Stimulated activated CD4-positive, alpha-beta T cell treated with anti-CD3 and anti-CD28 coated beads, Interleukin-15, amount 100 ng/mL, for 1 hour (primary cell): ENCODE measurements at places on chromosomes 4 and X.

GRCh38 chr4:74967324-74967723, 34.4 kb downstream of the PARM1 start:
- DNase-seq: no peak

DNA sequence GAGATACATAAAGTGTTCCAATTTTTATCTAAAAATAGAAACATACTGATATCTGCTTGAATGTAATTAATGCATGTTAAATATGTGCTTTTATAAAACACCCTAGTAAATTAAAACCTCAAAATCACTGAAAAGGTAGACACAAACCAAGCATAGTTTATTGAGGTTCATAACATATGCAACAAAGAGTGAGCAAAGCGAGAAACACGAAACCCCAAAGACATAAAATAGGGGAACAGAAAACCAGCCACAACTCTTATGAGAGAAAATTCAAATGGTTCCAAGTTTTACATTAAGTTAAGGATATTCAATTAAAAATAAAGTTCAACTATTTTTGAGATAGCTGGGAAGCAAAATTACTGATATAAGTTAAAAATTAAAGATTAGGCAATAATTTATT, 336.4 kb upstream of the AGA start:
- DNase-seq: no peak

DNA sequence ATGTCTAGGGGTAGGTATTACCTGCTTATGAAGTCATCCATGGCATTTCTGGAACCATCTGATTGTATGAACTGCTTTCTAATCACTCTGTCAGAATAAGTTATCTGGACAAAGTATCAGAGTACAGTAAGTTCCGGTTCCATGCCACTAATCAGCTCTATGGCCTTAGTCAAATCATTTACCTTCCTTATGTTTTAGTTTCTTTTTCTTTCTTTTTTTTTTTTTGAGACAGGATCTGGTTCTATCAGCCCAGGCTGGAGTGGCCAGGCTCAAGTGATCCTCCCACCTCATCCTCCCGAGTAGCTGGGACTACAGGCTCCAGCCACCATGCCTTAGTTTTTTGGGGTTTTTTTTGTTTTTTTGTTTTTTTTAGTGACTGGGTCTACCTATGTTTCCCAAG, 11.5 kb downstream of the XIAP start:
- no peak for DNase-seq

- no peak for DNase-seq
Measured at GRCh38 chr4:186827534-186827897, 103.9 kb upstream of the FAT1 start.

GRCh38 chr4:13212936-13213335, 271.2 kb downstream of the RAB28 start:
- no peak for DNase-seq

- no peak for DNase-seq
Measured at GRCh38 chrX:19758539-19758938, 128.9 kb downstream of the SH3KBP1 start.

GRCh38 chr4:83581411-83582288, 45.7 kb downstream of the GPAT3 start:
- no peak for DNase-seq

DNA sequence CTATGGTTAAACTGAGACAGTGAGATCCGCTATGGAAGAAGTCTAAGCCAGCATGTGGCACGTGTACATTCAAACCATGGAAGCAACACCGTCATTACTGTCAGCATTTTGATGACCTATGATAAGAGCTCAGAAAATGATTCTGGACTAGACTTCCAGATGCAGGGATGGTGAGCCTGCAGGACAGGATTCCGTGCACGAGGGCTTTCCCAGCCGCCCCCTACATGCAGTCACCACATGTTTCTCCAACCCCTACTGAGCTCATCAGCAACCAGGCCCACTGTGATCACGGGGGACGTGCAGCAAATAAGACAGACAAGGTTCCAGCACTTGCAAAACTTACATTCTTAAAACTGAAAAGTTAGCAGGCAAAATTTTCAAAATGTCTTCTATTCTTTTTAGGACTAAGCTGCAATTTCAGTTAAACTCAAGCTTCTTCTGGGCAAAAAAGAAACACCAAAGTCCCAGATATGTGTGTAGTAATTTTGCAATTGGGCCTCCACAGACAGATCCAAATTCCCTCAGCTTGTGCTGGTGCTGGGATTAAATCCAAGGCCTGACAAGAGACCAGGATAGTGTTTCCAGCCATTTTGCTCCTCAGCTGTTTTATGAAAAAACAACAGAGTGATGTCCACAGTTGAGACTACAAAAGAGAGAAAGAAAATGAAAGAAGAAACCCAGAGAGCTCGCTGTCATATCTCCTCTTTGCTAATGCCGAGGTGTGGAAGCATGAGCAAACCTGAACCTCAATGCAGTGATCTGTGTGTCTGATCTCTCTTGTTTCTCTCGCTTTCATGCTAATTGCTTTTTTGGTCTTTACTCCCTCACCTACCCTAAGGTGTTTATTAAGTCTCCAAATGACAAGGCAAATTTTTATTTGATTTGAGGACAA, 118.2 kb downstream of the AFAP1 start:
- no peak for DNase-seq

DNA sequence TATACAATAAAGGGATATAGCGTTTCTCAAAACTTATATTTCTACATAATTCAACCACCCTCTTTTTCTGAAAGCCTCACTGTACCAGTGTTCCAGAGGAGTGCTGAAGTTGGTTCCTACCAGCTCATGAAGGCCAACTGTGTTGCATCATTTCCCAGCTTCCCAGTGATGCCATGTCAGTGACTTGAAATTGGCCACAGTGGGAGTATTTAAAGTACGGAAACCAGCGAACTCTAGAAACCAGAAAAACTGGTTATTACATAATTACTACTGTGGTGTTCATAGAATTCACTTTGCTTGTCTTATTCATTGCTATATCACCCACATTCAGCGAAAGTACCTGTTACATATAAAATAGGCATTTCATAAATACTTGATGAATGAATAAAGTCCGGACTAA, 135.4 kb downstream of the GC start:
- no peak for DNase-seq

- no peak for DNase-seq
Measured at GRCh38 chr4:105058177-105058812, 88.4 kb upstream of the TET2 start.

DNA sequence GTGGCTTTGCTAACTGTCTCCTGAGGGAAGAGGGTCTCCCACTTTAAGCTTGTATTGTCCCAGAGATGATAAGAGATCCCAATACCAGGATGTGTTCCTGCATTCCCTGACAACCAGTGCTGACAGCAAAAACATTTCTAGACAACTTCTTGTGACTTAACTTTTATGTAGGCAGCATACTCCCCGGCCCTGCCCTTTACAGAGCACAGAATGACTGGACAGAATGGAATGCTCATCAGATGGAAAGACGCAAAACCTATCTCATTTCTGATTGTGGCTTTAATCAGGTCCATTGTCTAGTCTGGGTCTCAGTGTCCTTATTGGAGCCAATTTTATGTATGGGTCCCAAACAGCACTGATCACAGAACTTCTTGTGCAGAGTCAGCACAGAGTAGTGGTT, 18.2 kb upstream of the PLAC1 start:
- no peak for DNase-seq

DNA sequence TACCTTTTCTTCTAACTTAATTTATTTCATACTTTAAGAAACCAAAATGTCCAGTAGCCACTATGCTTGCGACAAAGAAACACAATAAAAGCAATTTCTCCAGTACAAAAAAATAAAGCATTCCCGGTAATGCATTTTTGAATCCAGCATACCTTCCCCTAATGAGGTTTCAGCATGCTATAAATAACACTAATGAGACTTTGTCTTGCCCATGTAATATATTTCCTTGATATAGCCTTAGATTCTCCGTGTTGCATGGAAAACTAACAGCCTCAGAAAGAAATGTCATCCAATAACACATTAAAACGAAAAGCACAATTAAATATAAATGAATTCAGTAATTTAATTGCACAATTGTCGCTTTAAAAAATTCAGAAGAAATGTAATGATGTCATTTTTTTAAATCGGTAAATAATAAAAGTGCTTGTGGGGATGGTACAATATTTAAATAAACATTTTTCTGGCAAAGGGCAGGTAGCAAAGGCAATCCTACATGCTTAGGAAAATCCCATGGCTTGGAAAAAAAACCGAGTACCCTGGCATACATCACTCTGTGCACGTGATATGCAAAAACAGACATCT, 225.2 kb upstream of the PPARGC1A start:
- DNase-seq: no peak

GRCh38 chrX:96764864-96765263, 80.2 kb downstream of the DIAPH2 start:
- no peak for DNase-seq

- DNase-seq: no peak
Measured at GRCh38 chr4:8419222-8420041, 21.1 kb downstream of the ACOX3 start.

GRCh38 chr4:7261087-7261486, 68.7 kb downstream of the SORCS2 start:
- DNase-seq: no peak

DNA sequence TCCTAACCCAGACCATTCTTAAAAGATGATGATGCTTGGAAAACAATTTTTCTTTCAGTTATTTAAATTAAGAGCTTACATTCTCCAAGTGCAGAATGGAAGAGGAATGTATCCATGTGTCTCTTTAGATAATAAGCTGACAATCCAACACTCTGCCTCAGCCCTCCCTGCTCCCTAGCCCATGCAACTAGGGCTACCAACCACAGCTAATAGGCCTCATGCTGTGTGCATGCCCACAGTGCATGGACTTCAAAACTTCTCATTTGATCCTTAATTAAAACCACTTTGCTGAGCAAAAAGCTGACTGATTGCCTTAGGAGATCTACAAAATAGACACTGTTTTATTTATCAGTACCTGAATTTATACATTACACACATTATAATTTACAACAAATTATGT, 473.9 kb downstream of the GALNTL6 start:
- DNase-seq: no peak

DNA sequence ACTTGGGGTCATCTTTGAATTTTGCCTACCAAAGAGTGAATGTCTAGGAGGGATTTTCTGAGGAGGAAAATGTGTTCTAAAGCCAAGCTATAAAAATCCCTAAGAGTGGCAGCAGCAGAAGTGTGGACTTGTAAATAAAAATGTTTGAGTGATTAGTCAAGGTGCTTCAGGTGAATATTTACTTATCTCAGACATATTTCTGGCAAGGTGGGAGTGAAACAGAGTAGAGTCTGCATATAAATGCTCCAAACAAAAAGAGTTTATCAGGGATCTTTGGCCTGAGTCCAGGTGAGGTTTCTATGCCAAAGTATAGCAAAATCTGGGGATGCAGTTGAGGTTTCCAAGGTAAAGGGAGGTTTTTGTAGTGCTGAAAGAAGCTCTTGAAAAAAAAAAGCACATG, 19.7 kb downstream of the CYSLTR1 start:
- DNase-seq: no peak

DNA sequence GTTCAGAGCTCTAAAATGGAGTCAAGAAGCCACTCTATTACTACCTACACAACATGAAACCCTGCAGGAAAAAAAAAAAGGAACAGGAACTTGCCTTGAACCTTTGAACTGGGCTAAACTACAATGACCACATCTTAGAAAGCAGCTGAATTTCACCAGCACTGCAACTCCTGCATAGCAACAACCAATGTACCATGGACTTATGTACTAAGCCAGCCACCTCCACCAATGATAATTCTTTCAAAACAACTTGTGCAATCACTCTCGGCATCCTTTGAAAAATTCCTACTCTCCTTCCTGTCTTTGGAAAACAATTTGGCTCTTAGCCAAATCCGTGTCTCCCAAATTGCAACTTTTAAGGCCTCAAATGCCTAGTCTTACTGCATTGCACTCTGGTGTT, 26.8 kb upstream of the FMR1 start:
- DNase-seq: no peak
